ENCODE measurements at places on chromosomes 1 and 21.

DNA sequence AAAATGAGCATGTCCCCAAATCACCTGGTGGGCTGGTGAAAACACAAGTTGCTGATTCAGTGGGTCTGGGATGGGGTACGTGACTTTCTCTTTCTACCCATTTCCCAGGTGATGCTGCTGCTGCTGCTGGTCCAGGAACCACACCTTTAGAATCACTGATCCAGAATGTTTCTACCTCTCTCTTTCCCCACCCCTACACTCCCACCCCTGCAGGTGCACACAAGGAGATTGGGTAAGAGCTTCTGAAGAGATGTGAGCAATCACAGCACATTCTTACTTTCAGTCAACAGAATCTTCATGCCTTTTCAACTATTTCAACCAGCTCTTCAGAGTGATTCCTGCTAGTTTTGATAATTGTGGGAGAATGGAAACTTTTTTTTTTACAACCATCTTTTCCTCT lies 130.9 kb downstream of the LMX1A start:
- no peak for DNase-seq

DNA sequence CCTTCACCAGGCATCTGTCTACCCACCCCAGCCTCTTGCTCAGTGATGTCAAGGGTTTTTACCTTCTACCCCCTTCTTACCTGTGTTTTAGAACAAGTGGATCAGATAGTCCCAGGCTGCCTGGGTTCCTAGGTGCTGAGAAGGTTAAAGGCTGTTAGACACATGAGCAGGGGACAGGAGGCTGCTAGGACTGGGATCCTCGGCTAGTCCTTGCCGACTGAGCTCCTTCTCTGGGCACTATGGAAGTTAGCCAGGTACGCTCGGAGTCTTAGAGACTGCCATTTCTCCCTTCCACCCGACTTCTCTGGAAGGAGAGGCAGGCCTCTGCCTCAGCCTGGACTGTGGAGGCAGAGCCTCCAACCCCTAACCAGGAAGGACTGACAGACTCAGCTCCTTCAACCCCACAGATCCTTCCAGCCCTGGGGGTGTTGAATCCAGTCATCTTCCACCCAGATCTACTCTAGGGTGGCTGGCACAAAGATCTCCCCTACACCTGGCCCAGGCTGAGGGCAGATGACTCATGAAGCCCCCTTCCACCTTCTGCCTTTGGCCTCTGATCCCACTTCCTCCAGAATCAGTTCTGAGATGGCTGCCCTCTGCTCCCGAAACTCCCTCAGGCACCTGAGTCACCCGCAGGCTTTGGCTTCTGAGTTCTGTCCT lies at the start of gene DYNLT4:
Gene DYNLT4 (minus strand): TSS at position 648 of the 660 bp plus-strand sequence. CDS start 683 bp downstream, outside the sequence.
- DNase-seq, result no peak

DNA sequence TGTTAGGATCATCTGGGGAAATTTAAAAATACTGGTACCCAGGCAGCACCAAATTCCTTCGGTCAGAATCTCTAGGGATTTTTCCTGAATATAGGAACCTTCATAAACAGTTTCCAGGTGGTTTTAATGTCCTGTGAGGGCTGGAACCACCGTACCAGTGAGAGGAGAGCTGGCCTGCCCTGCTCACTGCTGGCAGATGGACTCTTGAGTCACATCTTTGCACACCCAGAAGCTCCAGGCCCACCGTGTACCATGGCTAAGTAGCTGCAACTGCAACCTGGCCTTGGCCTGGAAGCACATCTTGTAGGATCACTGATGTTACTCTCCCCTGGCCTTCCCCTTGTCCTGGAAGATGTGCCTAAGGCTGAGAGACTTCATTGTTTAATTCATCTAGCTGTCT lies 181.5 kb downstream of the DISC1 start:
- no peak for DNase-seq

DNA sequence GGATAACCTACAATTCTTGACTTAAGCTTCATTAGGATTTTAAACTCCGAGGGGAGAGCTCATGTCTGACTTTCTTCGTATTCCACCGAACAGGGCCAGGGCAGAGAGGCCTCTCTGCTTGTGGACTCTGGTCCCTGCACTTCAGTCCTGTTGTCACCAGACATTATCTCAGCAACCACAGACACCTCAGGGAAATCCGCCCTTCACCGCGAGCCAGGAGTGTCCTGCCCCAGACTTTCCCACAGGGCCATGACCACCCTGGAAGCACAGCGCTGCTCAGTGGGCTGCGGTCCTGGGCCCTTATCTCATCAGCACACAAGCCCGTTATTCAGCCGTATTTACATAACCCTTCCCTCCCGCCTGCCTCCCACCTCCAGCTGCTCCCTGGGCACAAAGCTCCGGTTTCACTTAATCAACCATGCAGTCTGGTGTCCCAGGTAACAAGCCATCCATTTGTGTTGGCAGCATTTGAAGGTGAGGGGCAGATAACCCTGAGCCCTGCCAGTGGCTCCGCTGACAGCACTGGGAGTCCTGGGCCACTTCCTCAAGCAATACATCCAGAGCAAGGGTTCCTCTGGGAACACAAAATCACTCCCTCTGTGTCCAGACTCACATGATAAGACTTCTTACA lies 122.8 kb upstream of the RAB4A start:
- DNase-seq, result no peak

- no peak for DNase-seq
Observed at GRCh38 chr1:37951041-37951782, 4.4 kb upstream of the INPP5B start.

DNA sequence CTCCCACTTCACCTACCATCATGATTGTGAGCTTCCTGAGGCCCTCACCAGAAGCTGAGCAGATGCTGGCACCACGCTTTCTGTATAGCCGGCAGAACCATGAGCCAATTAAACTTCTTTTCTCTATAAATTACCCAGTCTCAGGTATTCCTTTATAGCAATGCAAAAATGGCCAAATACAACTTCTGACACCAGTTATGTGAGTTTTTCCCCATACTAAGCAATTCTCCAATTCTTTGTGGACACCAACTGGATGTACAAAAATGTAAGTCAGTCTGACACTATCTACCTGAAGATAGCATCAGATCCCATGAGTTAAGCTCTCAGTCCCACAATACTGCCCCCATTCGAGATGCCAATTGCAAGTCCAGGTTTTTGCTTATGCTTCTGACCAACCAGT lies 65.4 kb upstream of the PPIH start:
- DNase-seq, result no peak

GRCh38 chr1:205422993-205423642 lies 1.3 kb upstream of the LEMD1 start:
- no peak for DNase-seq

- DNase-seq, result no peak
Observed at GRCh38 chr1:9807541-9807940, 16.2 kb downstream of the CLSTN1 start.

- DNase-seq, result no peak
Observed at GRCh38 chr1:181918880-181919525, 142.5 kb downstream of the ZNF648 start.

GRCh38 chr1:3375245-3375644 lies 79.2 kb upstream of the ARHGEF16 start:
- no peak for DNase-seq

DNA sequence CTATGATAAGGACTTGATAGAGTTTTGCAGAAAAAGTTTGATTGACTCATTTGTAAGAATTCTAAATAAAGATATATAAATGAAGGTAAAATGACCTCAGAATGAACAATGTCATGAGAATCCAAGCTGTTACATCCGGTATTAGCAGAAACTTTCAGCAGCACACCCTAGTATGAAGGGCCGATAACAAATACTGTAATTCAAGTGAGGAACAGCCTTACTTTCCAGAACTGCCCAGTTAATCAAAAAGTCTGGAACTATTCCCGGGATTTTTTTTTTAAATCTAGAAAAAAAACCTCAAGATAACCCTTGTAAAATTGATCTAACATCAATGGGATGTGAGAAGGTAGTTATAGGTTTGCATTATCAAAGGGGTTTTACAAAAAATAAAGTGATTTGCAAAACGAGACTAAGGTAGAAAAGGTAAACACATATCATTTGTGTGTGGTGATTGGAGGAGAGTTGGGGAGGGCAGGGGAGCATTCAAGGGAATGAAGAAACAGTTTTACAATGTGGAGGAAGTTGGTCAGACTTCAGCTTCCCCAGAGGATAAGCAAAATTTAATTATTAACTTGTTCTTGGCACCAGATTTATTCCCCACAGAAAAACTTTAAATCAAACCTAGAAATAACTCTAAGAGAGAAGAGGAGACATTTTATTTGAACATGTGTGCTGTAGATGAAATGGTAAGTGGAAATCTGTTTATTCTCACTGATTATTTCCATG lies 75.9 kb upstream of the VCAM1 start:
- DNase-seq, result no peak

DNA sequence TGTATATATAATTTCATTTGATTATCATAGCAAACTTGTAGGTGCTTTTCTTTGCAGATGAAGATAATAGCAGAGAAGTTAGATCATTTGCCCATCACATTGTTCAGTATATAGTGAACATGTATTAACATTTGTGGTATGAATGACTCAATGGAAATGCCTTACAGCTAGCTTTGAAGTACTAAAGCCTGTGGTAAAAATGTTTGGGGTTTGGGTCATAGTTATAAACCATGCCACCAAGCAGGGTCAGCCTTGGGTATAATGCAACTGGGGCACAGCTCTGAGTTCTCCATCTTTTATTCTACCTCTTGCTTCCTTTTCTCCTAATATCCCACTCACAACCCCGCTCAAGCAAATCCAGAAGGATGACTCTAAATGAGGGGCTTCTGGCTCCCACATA lies 141.6 kb downstream of the KCNT2 start:
- DNase-seq, result no peak

DNA sequence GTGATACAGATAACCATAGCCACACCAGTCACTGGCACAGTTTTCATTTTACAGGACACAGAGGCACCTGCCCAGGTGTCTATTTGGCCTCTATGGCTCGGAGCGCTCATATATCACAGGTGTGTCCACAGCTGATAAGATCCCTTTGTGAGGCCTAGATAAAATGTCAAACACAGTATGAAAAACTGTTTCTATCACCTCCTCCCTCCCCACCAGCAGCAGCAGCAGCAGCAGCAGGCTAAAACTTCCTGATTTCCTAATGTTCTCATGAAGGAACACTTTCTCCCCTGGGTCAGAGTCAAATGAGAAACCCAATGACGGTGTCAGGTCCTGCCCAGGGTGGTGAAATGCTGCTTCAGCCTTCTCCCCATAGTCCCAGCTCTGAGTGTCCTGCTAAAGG lies 24.4 kb downstream of the ELAPOR1 start:
- DNase-seq, result no peak

DNA sequence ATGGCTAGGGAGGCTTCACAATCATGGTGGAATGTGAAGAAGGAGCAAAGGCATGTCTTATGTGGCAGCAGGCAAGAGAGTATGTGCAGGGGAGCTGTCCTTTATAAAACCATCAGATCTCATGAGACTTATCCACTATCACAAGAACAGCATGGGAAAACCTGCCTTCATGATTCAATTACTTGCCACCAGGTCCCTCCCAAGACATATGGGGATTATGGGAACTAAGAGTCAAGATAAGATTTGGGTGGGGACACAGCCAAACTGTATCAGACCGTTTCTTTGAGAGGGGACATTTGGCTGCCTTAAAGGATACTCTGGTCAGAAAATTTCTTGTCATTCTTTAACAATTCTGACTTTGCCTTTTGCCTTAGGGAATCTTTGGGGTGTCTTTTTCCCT lies 3.2 kb upstream of the XPR1 start:
- no peak for DNase-seq

- no peak for DNase-seq
Observed at GRCh38 chr1:10635085-10635896, 160.5 kb downstream of the PEX14 start.

- no peak for DNase-seq
Observed at GRCh38 chr1:174007851-174008250, 14.3 kb downstream of the RC3H1 start.

DNA sequence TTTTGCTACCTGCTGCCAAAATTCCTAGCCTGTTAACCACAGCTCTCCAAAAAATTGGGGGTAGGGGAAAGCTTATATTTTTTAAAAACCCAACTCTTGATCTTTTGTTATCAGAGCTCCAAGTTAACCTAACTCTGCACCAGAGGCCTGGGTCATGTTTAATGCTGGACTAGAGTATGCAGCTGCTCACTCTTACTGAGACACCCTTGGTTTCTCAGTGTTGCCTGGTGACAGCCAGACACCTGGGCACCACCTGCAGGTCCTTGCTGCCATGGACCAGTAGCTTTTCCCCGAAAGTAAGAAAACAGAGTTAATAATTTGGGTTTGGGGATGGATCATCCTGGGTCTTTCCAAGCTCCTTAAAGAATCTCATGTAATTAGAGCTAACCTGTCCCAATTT lies 30.1 kb downstream of the KCNJ6 start:
- DNase-seq, result no peak

GRCh38 chr1:186234976-186235686 lies 139.9 kb downstream of the TPR start:
- no peak for DNase-seq

- no peak for DNase-seq
Observed at GRCh38 chr1:63670164-63670563, 77.0 kb downstream of the PGM1 start.

DNA sequence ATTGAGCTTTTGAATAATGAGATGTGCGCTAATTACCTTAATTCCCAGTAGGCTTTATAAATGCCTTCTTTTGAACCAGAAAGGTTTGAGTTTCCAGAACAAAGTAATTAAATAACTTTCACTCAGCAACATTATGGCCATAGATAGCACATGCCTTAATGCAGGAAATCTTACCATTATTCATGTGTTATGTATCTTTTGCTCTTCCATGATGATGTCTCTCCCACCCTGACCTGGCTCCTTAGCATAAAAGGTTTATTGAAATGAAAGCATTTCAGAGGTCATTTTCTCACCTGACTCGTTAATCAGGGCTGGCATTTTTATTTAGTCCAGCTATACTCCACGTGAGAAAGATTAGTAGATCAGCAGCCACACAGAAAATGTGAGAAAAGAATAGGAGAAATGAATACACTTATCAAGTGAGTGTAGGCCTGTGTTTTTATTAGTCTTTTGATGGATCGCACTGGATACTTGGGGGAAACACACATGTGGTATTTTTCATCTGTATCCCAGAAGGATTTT lies 180.2 kb downstream of the ATP6V1G3 start:
- DNase-seq, result no peak

DNA sequence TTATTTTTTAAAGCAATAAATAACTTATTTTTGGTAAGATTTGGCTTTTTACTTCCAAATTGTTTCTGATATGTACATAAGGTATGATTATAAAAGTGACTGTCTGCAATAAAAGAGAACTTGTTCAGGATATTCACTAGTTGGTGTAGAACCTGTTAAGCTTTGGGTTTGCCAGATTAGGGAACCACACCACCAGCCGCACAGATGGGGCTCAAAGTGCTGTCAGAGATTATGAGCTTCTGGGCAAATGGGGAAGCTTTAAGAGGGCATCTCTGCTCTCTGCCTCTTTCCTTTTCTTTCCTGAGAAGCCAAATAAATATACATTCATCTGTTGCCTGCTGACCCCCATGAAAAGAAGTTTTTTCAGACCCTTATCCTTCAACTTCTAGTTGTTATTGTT lies 25.4 kb downstream of the IVNS1ABP start:
- no peak for DNase-seq

DNA sequence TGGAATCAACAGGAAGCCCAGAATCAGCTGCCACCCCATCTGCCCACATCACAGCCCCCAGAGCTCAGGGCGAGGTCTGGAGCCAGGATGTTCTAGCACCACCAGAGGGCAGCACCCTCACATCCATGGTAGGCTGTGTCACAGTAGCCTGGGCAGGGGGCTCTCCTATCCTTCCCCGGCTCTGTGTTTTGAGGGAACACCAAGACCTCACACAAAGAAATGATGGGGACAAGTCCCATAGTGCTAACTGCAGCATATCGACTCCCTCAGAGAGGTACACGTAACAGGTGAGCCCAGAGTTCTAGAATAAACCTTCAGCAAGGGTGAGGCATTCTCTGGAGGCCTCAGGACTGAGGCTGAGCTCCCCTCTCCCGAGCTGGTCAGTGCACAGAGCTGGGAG lies 2.3 kb upstream of the KCNC4 start:
- peak; percentile 57 for DNase-seq

GRCh38 chr1:183628537-183628936 lies 7.0 kb downstream of the ARPC5 start:
- DNase-seq, result no peak
